ENCODE measurements at places on chromosomes 3 and 15. TPM values are rescaled to one million over a fixed set of nuclear protein-coding genes. Genes with fewer than 3 reads are reported as not detected.

Gene PLSCR2
- 0.72 TPM for total RNA-seq

Gene SAMMSON
- total RNA-seq: not detected

Gene GHRL
- 1.1 TPM for total RNA-seq

Gene MORC1
- not detected for total RNA-seq

Gene BHLHE40
- 45.8 TPM for total RNA-seq

Gene SPESP1
- 0.67 TPM for total RNA-seq
